ENCODE measurements at places on chromosomes 2 and 18.

DNA sequence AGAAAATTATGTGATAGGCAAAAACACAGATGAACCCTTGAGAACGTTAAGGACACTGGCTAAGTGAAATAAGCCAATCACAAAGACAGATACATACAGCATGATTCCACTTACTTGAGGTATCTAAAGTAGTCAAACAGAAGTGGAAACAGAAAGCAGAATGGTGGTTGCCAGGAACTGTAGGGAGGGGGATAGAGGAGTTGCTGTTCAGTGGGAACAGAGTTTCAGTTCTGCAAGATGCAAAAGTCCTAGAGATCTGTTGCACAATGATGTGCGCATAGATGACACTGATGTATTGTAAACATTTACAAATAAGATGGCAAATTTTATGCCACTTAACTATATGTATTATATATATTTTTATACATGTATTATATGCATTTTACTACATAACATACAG is 59.7 kb downstream of the POLE4 start:
- no peak for DNase-seq

DNA sequence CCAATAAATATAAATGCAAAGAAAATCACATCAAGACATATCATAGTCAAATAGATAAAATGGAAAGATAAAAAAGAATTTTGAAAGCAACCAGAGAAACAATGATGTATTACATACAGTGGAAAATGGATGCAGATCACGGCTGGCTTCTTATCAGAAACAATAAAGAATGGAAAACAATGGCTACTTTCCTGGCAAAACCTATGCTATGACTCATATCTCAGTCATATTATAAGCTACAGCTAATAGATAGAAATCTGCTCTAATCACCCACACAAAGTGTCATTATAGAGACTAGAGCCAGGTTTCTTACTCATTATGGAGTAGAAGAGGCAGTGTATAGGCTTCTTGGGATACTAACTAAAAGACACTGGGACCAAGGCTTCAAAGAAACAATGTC is 93.5 kb upstream of the TACR1 start:
- DNase-seq: no peak

DNA sequence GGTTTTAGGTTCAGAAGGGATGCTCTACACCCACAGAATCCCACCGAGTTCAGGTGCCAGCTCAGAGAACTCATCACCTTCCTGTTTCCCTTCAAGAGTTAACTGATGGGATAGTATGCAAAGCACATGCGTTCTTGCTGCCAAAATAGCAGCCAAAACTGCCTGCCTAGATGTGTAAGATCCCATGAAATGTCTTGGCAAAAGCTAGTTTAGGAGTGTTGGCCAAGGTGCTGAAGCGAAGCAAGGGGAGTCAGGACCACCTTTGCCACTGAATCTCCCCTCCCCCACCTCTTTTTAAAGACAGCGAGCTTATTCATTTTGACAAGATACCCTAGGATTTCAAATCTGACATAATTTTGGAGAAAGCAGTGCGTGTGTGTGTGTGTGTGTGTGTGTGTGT is 2.1 kb downstream of the DOCK10 start:
- DNase-seq: no peak

DNA sequence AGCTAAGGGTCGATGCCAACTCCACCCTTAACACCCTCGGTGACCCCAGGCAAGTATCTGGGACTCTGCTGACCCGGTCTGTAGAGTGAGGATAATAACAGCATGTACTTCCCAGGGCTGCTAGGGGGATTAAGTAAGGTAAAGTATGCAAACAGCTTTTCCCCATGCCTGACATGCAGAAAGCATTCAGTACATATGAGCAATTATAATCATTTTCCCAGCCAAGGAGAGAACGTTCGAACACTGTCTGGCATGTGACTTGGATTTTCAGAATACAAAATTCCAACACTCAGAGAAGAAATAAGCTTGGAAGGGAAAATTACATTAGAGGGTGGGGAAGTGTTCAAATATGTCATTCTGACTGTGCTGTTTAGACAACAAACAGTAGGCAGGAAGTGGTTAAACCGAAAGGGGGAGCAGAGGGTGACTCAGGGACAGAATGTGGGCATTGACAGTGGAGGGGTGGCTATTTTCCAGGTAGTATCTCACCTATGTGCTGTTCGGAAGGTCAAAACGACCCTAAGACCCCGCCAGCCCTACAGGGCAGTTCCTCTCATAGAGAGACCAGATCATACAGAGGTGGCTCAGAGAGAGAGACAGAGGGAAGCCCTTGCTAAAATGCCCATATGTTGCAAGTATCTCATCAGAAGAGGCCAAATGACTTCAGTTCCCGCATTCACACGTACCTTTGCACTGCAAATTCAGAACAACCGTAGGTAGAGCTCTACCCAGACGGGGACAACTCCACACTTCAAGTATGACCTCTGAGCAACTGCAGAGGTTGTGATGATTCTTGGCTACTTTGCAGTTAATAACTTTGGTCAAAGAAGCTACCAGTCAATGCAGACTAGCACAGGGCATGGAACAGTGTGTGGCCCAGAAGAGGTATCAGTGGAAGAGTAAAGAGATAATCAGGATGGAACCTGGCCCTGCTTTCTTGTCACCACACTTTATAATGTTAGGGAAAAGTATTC is 14.8 kb downstream of the ASPRV1 start:
- no peak for DNase-seq

DNA sequence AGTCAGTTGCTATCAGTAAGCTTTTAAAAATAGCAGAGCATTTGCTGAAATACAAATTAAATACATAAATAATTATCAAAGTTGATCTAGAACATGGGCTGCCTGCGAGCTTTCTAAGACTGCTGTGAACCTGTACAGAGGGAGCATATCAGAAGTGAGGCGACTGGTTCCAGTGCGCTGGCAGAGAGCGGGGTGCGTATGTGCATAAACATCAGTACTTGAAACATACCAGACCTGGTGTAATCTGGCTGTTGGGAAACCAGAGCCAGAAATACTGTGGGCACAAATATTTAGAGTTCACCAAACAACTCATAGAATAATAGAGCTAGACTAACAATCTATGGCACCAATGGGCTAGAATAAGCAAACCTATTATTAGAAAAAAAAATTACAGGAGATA is 27.3 kb downstream of the PDIA6 start:
- no peak for DNase-seq

DNA sequence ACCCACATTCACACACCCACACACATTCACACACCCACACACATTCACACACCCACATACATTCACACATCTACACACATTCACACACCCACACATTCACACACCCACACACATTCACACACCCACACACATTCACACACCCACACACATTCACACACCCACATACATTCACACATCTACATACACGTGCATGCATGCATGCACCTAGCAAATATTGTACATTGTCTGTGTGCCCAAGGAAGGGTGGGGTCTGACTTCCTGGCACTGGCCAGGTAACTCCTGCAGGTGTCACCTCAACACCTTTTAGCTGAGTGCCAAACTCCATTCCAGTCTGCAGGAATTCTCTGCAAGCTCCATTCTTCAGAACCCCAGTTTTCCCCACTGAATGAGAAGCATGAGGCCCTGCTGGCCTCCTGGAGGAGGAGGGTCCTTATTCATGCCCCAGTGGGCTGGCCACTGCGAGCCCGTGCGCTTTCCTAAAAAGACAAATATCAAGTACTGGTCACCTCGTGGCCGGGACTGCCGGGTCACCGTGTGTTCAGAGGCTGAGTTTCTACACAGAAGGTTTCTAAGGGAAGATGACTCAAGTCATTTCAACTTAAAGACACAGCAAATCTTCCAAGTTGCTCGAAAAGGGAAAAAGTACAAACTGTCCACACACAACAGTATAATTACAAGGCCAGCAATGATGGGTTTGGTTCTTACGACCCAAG is 131.5 kb downstream of the HDAC4 start:
- no peak for DNase-seq

DNA sequence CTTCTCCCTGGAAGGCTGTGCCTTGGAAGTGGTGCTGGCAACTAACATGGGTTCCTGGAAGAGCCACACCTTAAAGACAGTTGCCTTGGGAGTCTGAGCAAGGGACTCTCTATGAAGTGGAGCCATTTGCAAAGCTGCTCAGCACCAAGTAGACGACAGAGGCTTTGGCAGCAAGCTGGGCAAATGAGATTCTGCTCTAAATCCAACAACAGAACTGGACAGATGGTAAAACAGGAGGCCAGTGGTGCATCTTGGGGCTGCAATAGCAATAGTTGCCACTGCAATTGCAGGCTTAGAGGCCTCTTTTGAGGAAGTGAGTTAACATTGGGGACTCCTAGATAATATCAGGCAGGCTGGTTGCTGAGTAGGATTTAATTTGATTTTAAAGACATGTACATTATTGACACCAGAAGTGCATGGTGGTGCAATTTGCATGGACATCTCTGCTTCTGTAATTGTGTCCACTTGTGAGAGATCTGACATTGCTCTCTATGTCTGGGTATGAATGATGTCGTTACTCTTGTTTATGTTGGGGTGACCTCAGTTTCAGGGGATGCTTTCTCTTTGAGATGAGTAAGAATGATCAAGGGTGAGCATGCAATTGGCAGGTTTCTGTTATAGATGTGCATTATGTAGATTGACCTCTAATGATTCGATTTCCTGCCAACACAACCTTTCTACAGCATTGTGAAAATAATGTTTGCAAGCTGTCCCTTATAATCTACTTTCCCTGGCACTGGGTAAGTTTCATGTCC is 568.3 kb upstream of the MEX3C start:
- no peak for DNase-seq

GRCh38 chr18:63146828-63147409 is 172.7 kb downstream of the BCL2 start:
- no peak for DNase-seq

- DNase-seq: no peak
Measured at GRCh38 chr2:240293557-240294461, 141.7 kb upstream of the GPC1 start.

DNA sequence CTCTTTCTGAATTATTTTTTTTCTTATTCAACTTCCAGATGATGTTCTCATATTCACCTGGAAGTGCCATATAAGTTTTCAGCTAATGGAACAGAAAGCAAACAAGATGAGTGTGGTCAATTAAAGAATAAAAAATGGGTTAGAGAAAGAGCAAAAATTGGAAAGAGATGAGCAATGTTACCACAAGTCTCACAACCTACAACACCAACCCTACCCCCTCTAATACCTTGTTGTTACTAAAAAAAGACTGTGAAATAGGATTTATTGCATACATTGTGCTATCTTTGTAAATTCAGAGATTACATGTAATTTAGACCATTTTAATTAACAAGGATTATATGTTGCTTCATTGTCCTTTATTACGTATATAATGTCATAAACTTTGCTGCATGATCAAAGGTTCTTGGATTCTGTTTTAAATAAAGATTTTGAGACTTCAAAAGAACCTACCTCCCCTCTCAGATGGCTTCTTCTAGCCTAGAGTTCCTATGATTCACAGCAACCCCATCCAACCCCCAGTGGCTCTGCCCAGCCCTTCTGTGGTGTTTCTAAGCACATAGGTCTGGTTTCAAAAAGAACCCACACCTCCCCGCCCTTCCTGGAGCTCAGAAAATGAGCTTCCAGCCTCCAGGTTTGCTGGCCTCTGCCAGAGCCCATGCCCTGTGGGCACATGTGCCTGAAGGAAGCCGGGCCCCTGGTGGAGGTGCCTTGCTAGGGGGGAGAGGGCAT is 24.7 kb downstream of the LGALSL start:
- no peak for DNase-seq

DNA sequence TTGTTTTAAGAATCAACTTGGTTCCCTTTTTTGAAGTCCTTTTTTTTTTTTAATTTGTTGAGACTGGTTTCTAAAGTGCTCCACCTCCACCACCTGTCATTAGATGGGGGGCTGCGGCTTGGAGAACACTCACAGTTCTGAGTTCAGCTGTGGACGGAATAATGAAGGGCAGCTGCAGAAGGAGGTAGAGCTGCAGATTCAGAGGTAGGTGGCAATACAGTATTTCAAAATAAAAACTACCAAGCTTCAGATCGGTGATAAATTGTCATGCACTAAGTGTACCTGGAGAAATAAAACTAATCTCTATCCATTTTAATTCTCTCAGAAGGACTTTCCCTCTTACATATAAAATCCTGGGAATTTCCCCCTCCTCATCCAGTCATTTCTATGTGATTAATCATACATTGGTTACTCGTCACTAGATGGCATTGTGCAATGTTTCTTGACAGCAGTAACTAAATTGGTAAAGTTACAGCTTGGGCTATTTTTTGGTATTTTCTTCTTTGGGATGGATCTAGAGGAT is 81.1 kb upstream of the SLC39A10 start:
- DNase-seq: no peak

- no peak for DNase-seq
Measured at GRCh38 chr2:189504238-189504637, 63.0 kb downstream of the WDR75 start.

DNA sequence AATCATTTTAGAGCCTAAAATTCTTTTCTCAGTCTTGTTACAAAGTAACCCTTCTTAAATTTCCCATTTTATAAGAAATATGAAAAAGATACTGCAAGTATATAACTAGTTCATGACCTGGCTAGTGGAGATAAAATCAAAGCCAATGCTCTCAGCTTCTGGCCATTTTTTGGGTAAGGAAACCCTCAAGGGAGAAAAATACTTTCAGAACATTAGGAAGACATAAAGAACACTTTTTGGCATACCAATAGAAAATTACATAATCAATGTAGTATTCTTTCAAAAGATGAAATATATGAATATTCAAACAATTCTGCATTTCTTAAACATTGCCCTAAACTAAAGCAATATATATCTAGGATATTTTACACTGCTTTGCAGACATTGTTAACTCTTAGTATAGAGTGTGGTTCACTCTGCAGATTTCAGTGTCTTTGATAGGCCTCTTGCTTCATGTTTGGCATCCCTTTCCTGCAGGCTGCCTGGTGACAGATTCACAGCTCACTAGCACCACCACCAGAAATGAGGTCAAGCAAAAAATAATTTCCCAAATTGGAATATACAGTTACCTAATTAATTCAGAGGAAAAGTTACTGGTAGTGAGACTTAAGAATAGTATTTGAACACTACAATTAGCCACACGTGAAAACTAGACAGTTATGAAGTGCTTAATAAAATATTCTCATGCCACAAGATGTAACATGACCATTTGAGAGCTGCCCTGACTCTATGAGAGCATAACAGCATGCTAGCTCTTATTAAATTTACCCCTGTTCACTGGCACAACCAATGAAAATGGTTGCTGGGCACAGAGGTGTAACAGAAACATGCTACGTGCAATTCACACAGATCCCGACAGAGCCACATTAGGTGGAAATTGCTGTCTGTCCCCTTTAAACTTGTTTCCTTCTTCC is 36.0 kb downstream of the PAIP2B start:
- no peak for DNase-seq

GRCh38 chr2:9355716-9356115 is 67.6 kb downstream of the ITGB1BP1 start:
- no peak for DNase-seq

Data from NT2/D1 (cell line).